ENCODE measurements at places on chromosomes 13 and 19. TPM values are rescaled to one million over a fixed set of nuclear protein-coding genes. Genes with fewer than 3 reads are reported as not detected.

ZNF569 gene
- 4.7 TPM for total RNA-seq

KLK7 gene
- not detected for total RNA-seq

SLC27A1 gene
- 3.4 TPM for total RNA-seq

SLC8A2 gene
- total RNA-seq: 0.15 TPM
